ENCODE measurements at places on chromosomes 12 and 14.

DNA sequence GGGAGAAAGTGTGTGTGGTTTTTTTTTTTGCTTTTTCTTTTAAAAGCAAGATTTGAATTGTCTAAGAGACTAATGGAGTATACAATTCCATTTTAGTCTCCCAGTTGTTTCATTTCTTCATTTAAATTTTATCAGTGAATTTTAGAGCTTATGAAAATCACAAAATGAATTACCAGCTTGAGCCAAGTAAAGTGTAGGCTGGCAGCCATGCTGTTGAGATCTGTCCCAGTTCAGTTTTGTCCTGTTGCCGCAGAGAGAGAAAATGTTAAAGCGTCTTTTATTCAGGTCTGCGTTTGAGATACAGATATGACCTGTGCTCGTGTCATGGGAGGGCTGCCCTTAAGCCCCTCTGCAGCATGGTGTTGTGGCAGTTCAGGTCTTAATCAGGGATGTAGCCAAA lies 256.5 kb downstream of the IPO8 start:
- no peak for DNase-seq

- DNase-seq, result no peak
Observed at GRCh38 chr14:100223332-100224201, 15.4 kb upstream of the YY1 start.

DNA sequence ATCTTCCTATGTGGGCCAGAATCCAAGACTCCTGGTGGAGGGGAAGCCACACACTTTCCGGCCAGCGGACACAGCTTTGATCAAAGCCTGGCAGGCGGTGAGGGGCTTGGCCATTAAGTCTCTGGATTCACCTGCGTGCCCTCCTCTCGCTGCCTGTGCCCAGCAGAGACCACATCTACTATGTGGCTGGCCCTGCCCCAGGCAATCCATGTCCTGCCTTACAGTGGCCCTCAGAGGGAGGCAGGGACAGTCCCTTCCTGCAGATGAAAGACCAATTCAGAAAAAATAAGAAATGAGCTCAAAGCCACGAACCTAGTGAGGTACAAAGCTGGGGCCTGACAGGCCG lies 82.7 kb upstream of the GPR68 start:
- no peak for DNase-seq

- DNase-seq, result no peak
Observed at GRCh38 chr12:122140467-122141257, 33.4 kb downstream of the IL31 start.

DNA sequence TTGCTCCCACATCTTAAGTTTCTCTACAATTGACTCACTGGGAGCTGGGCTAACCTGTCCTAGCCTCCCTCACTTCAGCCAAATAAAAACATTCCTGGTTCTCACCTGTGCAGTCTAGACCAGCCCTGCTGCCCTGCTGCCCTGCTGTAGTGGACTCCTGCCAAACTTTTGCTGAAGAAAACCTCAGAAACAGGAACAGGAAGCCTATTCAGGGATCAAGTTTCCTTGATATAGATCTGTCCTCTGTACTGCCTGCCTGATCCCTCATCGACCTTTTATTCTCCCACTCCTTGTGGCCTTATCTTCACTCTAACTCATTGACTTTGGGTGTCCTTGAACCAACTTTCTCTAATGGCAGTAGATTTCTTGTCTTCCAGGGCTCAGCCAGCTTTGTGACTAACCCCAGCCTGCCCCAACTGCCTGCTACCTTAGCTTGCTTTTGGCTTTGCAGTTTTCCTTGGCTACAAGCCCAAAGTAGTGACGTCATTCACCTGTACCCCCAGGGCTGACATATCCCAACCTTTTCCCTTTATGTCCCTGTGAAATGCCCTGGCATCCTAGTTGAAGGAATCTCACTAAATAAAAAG lies 234.8 kb downstream of the DUSP6 start:
- DNase-seq, result no peak

GRCh38 chr12:46523863-46524770 lies 151.5 kb upstream of the SLC38A2 start:
- DNase-seq, result no peak

- no peak for DNase-seq
Observed at GRCh38 chr12:97801471-97802059, 339.0 kb downstream of the RMST start.

- no peak for DNase-seq
Observed at GRCh38 chr12:67318786-67319185, 49.6 kb downstream of the CAND1 start.

GRCh38 chr12:131699434-131699833 lies 11.5 kb upstream of the SFSWAP start:
- no peak for DNase-seq

DNA sequence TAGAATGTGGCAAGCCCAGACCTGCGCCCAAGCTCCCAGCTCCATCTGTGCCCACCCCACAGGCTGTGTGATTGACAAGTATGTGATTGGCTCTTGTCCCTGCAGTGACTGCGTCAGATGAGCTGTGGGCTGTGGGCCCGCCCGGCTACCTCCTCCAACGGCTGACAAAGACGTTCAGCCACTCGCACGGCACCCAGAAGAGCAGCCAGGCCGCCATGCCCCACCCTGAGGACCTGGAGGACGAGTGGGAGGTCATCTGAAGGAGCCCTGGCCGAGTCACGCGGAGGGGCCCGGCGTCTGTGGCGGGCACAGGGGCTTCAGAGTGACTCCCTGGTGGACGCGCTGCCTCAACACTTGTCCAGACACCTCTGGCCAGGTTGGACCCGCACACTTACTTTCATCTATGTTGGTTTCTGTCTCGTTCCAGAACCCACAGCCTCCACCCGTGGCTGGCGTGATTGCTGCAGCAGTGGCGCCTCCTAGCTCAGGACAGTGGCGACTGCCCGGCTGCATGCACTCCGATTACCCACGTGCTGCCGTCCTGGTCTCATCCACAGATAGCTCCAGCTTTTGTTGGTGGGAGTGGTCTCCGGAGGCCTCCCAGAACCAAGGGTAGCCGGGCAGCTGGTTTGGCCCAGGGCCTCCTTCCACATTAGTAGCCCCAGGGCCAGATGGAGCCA lies 11.4 kb downstream of the ANKRD9 start:
- peak; percentile 95 for DNase-seq

- no peak for DNase-seq
Observed at GRCh38 chr12:72286526-72286925, 14.4 kb downstream of the TRHDE start.

DNA sequence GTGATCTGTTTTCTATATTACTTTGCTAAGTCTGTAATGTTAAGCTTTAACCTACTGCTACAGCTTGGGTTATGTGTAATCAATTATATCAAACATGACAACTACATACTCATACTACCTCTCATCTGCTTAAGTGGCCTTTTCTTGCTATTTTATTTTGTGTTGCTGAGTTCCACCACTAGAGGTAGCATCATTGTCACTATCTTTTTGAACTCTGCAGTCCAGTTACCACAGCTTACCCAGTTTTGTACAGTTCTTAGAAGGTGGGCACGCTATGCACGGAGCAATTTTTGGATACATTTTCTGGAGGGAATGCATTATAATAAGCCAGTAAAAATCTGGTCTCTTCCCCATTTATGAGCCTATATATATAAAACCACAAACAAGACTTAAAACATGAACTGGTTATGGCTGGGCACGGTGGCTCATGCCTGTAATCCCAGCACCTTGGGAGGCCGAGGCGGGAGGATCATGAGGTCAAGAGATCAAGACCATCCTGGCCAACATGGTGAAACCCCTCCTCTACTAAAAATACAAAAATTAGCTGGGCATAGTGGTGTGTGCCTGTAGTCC lies 48.5 kb downstream of the SAV1 start:
- peak; percentile 32 for DNase-seq

GRCh38 chr12:54411391-54412241 lies 7.5 kb downstream of the ITGA5 start:
- no peak for DNase-seq

- DNase-seq, result no peak
Observed at GRCh38 chr12:21773263-21773741, 1.2 kb downstream of the KCNJ8 start.

- DNase-seq, result no peak
Observed at GRCh38 chr14:53983112-53983511, 26.5 kb upstream of the BMP4 start.

- DNase-seq, result no peak
Observed at GRCh38 chr12:76013603-76014002, 18.0 kb downstream of the PHLDA1 start.

DNA sequence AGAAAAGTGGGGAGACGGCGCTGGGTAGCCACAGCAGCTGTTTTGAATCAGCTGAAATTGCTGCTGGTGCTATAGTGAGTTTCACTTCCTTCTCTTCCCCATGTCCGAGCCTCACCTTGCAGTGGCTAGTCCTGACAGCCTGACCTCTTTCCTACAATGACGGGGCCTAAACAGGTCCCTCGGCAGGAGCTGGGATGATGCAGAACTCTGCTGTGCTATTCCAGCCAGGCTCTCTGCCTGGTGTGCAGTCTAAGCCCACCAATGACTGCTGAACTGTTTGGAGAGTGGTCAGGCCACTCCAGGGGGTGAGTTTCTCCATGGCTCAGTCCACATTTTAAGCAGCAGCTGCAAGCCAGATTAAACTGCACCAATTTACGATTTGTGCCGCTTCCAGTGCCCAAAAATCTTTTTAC lies 207.3 kb downstream of the TTC7B start:
- no peak for DNase-seq

DNA sequence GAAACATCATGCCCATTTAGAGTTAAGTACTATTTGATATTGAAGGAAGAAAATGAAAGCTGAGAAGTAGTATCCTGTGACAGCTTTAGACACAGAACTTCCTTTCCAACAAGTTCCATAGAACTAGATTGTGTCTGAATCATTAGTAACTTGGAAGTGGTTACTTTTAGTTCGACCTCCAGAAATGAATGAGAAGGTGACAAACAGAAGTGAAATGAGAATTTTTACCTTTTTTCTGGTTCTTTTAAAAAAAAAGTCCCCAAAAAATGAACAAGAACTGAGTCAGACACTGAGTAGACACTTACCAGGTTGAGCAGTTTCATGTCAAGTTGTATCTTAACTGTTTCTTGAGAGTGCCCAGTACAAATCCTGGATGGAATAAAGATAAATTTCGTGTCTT lies 3.0 kb downstream of the ATP6V0A2 start:
- DNase-seq, result no peak

DNA sequence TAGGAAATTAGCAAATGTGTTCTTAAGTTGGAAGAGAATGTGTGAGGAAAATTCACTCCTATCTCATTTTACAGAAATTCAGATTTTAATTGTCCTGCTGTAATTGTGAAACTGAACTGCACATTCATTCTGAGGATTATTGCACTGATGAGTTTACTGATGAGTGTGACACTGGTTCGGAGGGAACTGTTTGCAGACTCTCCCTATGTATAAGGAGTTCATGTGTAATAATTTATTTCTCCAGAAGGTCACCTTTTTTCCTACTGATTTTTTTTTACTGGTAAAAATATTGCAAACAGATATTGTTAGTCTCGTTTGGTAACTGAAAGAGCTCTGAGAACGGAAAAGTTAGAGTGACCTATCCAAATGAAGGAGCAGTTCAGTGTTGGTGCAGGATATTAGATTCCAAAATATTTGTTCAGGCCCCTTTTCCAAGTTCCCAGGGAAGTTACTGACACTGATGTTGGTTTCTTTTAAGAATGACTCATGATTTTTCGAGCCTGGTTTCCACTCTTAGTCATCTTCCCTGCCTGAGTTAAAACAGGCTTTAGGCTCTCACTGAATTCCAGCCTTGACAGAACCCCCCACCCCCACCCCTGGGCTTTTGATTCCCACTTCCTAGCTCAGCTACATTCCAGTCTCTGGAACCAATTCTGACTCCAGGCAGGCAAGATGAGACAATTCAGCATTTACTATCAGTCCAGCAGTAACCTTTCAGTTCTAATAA lies 18.4 kb downstream of the ANO6 start:
- DNase-seq, result no peak

- DNase-seq, result no peak
Observed at GRCh38 chr12:998020-998874, 7.2 kb downstream of the ERC1 start.

DNA sequence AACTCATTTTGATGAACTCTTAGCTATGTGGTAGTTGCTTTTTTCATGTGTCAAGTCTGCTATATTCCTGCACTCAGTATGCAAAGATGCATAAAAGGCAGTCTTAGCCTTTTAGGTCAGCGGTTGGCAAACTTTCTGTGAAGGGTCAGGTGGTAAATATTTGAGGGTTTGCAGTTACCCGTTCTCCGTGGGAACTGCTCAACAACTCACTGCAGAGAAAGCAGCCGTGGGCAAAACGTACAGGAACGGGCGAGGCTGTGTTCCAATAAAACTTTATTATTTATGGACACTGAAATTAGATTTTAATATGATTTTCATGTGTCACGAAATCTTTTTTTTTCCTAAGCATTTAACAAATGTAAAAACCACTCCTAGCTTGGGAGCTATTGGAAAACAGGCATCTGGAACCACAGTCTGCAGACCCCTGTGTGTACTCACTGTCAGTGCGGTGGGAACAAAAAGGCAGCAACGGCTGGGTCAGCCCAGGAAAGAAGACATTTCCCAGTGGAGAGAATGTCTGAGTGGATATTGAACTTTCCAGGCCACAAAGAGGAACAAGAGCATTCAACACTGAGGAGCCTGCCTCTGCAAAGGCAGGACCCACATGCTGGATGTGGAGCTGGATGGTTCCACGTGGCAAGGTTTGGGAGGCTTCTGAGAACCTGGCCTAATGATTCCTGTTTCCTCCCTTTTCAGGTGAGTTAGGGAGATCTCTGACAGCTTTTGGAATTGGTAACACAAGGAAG lies 3.5 kb upstream of the ACACB start:
- DNase-seq, result no peak

GRCh38 chr14:89041257-89041582 lies 216.8 kb downstream of the TTC8 start:
- DNase-seq, result peak; percentile 50

- DNase-seq, result peak; percentile 58
Observed at GRCh38 chr12:116533343-116534251, 25.6 kb upstream of the MAP1LC3B2 start.

GRCh38 chr14:63174760-63175191 lies 29.5 kb upstream of the RHOJ start:
- DNase-seq, result peak; percentile 72

DNA sequence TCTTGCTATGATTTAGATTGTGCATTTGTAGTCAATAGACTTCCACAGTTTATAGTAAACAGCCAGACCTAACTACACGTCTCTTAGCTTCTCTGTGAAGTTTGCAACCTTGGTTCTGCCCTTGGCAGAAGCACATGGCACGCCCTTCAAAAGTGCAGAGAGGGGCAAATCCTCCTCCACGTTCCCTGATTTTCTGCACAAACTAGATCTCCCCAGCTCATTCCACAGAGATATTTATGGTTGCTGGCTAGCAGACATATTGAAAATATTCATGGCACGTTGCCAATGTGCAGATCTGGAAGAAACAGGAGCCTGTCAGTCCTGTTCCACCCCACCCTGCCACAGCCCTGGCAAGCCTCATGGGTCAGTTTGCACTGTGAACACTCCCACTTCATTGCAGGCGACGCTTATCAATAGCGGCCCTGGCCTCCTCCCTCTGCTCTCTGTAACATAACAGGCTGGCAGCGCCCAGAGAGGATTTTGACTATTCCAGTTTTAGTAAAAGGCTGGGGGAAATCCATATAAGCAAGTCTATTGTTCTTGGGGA lies 6.5 kb upstream of the LGALS3 start:
- DNase-seq, result no peak

- peak; percentile 34 for DNase-seq
Observed at GRCh38 chr12:24562771-24563431, 386.0 kb downstream of the BCAT1 start.

GRCh38 chr12:54026640-54027441 lies 1.4 kb upstream of the HOXC6 start:
- no peak for DNase-seq

GRCh38 chr12:113424915-113425823 lies 3.0 kb downstream of the SDSL start:
- DNase-seq, result peak; percentile 6

GRCh38 chr14:91400696-91401095 lies 16.9 kb downstream of the CCDC88C start:
- DNase-seq, result no peak

- no peak for DNase-seq
Observed at GRCh38 chr14:22471545-22472121, 117.4 kb downstream of the DAD1 start.

All from NCI-H1694 treated with DMSO at 0.1 percent for 48 hours (cell line).